Foreskin fibroblast (primary cell): ENCODE measurements at places on chromosomes 6 and 20.

GRCh38 chr20:2619961-2620595, 32.4 kb upstream of the NOP56 start:
- peak; percentile 34 for DNase-seq

- DNase-seq = no peak
These were observed 50.1 kb downstream of the HDDC2 start for GRCh38 chr6:125251516-125252220.

DNA sequence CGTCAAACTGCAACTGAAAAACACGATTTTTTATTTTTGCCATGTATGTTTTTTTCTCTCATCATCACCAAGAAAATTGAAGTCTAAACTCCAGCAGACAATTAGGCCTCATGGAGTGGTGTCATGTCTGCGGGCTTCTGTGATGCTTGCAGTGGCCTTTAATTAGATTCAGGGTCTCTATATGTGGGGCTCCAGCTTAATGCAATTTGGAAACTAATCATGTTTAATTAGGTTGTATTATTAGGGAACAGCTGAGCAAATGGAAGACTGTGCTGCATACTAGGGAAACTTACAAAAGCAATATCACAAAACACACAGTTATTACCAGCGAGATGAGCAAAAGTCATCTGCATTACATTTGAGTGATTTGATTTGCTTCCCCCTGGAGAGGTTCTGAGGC, 132.9 kb upstream of the PMEPA1 start:
- DNase-seq = no peak

DNA sequence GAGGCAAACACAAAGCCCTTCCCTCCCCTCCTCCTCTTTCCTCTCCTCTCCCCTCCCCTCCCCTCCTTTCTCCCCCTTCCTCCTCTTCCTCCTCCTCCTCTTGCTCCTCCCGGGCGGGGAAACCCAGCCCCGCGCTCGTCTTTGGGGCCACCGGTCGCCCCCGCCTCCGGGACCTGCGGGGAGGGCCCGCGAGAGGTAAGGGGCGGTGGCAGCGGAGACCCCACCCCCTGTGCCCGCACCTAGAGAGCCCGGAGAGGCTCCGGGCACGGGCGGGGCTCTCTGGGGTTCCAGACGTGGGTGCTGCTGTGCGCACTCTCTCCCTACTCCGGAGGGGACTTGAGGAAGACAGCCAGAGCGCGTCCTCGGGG, at the start of gene RIN2:
Gene RIN2 (plus strand): TSS at position 126 of the 368 bp plus-strand sequence. CDS start 131,344 bp downstream, outside the sequence.
- DNase-seq = no peak

GRCh38 chr20:2350606-2351005, 30.1 kb upstream of the TGM6 start:
- no peak for DNase-seq

DNA sequence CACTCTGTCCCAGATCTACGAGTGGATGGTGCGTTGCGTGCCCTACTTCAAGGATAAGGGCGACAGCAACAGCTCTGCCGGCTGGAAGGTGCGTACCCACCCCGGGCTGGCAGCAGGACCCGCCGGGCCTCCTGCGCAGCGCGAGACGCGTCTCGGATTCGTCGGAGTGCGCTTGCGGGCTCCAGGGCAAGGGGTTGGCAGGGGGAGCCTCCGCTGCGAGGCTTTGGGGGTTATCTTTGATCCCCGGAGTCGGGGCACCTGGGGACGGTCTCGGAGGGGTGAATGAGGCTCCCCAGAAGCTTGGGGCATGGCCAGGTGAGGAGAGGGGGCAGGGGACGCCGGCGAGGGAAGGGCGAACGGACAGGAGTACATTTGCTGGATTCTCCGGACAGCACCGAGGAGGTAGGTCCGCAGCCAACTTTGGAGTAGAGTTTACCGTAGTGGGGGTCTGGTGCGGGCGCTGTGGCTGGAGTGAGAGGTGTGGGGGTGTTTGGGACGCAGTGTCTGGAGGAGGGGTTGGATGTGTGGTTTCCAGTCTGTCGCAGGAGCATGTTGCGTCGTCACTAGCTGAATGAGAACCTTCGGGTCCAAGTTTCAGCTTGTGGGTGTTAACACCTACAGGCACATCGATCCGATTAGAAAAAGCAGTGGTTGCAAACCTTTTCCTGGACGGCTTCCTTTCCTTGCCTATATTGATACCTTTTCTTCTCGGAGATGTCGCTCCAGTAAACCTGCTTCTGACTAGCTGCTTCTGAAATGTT, 1.2 kb downstream of the FOXO3 start:
- DNase-seq = peak; percentile 46

DNA sequence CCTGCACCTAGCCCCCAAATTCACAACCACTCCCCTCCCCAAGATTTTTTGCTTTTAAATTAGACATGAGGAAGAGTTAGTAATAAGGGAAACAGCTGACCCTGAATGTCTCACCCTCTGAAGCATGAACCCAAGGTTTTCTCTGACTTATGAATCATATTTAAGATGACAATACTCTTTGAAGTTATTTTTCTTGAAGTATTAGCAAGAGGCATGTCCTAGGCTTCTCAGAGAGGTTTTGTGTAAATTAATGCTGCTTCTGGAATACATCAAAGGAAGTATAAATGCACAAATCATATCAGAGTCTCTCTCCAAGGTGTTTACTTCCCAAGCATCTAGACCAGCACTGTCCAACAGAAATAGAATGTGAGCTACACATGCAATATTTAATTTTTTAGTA, 408.1 kb upstream of the MARCKS start:
- peak; percentile 68 for DNase-seq

GRCh38 chr6:83470001-83470400, 39.1 kb upstream of the ME1 start:
- DNase-seq = no peak

- no peak for DNase-seq
These were observed 33.3 kb downstream of the JPH2 start for GRCh38 chr20:44153636-44154043.

GRCh38 chr6:4362326-4362725, 227.0 kb upstream of the ECI2 start:
- no peak for DNase-seq

DNA sequence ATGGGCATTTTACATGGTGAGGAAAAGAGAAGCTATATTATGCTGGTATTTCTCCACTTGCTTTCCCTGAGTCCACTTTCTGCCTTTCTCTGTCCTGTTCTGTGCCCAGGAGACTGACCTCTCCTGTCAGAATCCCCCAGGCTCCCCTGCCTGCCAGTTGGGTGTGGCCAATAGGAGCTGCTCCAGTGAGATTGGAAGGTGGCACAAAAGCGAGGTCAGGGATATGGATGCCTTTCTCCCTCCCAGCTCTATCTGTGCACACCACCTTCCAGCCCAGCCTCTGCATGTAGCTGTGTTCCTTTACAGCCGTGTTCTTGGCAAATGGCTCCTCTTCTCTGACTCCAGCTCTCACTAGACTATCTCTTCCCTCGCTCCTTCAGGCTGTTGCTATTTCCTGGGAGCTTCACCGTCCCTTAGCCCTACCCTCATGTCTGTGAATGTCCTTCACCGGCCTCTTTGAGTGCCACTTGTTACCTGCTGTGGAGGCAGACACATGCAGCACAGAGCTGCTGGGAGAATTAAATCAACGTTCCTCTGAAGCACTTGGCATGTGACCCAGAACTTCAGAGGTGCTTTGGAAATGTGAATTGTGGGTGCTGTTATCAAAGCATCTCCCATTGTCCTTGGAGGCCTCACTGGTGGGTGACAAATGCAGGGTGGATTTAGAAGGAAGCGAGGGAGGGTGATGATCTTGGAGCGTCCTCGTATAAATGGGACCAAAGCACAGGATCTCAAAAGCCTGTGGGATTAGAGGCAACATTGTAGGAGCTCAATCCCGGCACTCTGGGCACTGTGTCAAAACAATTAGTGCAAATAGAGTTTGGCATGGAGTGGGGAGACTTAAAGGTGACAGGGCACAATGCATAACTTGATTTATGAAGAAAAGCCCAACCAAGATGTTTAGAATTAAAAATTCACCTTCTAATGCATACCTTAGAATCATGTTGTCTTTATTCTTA, 28.9 kb upstream of the RALGAPA2 start:
- DNase-seq = no peak

- DNase-seq = no peak
These were observed 92.9 kb downstream of the ZMYND8 start for GRCh38 chr20:47263465-47264084.

DNA sequence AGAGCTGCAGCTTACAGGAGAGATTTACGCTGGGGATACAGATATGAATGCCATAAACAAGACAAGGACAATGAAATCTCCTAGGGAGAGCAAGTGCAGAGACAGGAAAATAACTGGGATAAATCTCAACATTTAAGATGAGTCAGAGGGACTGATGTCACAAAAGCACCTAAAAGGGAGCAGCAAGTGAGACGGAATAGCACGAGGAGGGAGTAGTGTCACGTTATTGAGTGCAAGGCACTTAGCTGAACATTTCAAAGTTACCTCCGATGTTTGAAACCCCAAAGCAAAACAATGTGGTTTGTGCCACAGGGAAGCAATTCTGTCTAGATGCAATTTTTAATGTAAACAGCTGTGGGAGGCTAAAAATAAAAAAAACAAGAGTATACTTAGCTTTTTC, 1131.7 kb upstream of the EYS start:
- DNase-seq = no peak

DNA sequence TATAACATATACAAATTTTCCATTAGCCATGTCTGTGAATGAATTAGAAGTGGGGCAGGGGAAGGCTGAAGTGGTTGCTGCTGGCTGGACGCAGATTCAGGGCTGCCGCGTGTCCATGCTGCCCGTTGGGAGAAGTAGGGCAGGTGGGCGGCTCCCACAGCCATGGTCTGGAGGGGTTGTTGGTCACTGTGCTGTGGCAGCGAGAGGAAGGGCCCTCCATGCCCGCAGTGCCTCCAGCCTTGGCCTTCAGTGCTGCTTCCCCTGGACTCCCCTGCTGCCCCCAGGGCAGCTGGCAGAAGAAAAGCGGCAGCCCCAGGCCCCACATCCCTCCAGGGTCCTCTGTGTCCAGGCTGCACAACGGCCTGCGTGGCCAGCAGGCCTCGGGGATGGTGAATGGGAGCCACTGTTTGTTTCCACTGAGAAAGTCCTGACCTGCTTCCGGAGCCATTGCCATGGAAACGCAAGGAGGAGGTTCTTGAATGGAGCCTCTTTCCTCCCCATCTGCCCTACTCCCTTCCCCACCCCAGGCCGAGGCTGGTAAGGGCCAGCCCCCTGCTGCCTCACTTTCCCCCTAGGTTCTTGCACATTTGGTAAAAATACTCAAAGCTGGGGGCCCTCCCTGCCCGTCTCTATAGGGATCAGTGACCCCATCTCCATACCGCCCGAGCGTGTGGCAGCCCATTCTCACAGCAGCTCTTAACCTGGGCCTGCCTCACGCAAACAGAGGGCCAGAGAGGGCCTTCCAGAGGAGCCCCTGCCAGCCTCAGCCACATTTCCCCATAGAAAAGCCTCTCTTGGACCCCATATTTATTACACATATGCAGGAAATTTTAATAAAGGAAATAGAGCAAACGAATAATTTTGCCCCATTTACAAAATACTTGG, 113.3 kb downstream of the SASH1 start:
- DNase-seq = no peak

DNA sequence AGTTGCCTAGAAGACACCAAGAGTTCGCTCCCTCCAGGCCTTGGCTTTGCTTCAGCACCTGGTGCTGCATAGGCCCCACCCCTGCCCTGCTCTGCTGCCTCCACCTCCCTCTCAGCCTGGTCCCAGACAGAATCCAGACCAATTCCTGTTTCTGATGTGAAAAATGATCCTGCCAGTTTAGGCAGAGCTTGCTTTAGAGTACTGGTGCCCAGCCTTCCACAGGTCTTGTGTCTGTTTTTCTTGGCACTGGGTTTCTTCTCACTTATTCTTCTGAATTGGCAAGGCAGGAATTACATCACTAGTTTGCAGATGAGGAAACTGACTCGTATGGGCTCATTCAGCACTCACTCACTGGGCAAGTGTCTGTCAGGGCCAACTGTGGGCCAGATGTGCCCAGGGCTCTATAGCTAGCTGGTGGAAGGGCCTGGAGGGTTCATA, 53.0 kb downstream of the HLA-A start:
- peak; percentile 75 for DNase-seq

DNA sequence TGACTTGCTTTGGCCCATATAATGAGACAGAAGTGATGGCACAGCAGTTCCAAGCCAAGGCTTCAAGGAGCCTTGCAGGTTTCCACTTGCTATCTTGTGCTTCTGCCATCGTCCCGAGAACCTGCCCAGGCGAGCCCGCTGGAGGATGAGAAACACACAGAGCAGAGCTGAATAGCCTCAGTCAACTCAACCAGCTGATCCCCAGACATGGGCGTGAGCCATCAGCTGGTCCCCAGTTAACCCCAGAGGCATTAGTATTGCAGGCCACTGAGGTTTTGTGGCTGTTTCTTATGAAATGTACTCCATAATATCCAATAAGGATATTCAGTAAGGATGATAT, 81.7 kb upstream of the SHLD1 start:
- DNase-seq = no peak

GRCh38 chr20:34240693-34241615, at the start of gene ASIP:
ASIP (plus strand) TSS chr20:34241423; CDS start chr20:34260375, 18,952 bp downstream.
- no peak for DNase-seq
